ENCODE measurements at places on chromosomes 3 and 15.

DNA sequence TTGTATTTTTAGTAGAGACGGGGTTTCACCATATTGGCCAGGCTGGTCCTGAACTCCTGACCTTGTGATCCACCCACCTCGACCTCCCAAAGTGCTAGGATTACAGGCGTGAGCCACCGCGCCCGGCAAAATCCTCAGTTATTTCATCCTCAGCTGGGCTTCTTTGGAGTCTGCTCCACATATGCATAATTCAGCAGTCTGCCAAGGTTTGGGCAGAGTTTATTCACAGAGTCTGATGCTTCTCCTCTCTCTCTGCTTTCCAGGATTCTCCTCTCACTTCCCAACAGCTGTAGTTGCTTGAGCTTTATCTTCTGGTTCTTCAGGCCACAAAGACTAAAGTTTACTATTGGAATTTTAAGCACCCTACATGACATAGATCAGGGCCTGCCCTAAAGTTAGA is 8.2 kb downstream of the ZNF106 start:
- DNase-seq = no peak

GRCh38 chr15:101168898-101169494 is 82.9 kb downstream of the CHSY1 start:
- no peak for DNase-seq

DNA sequence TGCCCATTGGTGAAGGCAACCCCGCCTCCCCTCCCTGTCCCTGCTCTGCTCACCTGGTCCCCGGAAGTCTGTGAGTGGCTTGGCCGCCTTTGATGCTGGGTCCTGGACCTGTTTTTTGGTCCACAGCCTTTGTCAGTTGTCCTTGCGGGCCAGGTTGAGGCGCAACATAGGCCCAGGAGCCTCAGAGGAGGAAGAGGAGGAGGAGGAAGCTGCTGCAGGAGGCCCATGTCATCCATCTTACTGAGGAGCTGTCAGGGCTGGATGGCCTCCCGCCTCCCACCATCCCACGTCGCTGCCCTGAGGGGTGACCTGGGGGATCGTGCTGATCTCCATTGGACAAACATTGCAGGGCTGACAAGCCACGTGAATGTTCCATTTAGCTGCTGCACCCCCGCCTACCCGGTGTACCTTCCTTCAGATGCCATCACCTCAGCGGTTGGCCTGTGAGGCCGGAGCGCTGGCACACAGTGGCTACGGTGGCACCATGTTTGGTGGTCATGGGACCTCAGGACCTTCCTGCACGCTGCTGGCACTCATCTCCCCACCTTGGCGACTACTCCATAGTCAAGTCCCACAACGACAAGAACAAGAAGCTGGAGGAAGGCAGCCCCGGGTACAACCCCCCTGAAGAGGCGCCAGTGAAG is 106.3 kb downstream of the SMAD6 start:
- DNase-seq = no peak

GRCh38 chr3:149460117-149460516 is 14.4 kb upstream of the TM4SF4 start:
- DNase-seq = no peak

DNA sequence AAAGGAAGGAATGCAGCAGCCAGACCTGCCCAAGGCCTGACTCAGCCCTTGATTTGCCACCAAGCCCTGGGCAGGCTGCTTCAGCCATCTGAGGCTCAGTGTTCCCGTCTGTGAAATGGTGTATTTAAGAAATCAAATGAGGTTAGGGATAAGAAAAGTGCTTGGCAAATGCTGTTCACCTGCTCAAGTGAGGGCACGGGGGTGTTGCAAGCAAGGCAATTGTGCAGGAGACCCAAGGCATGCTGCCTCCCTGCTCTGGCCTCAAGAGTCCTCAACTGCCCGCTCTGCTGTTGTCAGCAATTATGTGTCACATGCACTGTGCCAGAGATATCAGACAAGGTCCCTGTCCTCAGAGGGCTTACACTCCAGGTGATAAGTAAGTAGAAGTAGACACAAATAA is 101.8 kb downstream of the TPRA1 start:
- DNase-seq = no peak

DNA sequence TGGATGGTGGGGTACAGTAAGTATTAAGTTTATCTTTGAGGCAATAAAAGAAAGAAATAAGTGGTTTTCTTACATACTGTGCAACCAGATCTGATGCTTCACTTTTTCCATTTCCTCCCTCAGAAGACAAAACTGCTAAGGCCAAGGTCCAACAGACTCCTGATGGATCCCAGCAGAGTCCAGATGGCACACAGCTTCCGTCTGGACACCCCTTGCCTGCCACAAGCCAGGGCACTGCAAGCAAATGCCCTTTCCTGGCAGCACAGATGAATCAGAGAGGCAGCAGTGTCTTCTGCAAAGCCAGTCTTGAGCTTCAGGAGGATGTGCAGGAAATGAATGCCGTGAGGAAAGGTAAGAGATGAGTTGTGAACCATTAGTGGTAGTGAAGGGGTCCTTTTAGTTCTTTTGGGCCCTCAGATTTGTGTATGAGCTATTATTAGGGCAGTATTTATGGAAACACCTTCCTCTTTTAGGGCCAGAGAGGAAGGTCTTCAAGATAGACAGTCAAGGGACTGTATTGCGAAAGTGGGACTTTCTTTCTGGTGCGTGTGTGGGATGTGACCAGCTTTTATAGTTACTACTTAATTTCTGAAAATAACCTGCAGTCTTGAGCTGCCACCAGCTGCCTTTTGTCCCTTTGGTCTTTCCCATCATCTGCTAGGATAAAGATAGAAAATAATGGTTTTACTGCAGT is 4.6 kb downstream of the ALAS1 start:
- no peak for DNase-seq

DNA sequence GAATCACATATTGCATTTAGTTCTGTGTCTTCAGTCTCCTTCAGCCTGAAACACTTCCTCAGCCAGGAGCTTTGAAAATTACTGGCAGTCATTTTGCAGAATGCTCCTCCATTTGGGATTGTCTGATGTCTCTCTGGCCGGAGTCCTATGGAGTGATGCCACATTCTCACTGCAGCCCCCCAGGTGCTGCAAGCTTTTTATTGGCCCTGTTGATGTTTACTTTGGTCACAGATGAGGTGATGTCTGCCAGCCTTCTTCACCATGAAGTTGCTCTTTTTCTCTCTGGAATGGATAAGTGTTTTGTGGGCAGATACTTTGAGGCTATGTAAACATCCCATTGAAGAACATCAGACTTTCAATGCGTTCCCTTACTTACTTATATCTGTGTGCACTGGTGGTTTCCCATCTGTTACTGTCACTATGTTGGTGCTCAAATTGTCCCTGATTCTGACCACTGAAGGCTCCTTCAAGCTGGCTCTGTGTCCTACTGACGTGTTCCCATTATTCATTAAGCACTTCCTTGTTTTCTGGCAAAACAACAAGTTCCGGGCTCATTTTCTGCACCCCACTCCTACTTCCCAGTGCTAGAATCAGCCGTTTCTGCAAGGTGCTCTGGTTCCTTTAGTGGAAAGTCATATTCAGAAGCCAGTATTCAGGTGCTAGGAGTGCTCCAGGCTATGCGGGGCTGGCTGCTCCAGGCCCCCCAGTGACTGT is 1.4 kb upstream of the CLEC3B start:
- DNase-seq = no peak

DNA sequence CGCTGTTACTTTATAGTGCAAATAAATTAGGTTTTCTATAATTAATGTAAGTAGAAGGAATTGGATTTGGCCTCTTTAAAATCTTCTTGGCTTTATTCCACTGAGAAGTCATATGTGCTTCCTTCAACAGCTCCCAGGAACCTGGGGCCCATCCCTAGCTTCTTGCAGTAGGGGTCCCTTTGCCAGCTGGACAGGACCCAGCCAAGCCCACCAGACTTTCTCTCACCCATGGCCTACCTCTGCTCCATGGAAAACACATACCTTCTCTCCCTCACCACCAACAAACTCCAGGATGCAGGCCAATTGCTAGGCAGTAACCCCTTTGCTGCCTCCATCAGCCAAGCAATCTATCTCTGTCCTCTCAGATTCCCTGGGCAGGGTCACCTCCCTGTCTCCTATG is 84.0 kb downstream of the RSL24D1 start:
- no peak for DNase-seq

DNA sequence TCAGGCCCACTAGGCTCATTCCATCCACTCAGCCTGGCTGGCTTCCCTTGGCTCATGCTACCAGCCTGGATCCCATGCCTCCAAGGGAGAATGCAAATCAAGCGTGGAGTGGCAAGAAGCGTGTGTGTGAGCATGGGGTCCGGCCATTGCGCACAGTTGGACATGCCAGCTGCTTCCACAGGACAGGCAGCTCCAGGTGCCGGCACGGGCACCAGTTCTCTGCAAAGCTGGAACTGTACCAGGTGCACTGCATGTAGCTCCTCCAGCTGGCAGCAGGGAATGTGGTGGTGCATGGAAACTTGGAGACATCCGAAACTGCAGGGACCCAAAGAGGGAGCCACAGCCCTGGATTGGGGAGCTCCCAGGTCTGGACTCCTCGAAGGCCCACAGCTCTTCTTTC is 449.8 kb downstream of the EPHA6 start:
- DNase-seq = no peak
